A549 treated with RU486 at 1 μM for 4 hours (cell line): ENCODE measurements at places on chromosomes 16 and 17. TPM values are rescaled to one million over a fixed set of nuclear protein-coding genes. Genes with fewer than 3 reads are reported as not detected.

The LRRC37A gene
- total RNA-seq, result 0.41 to 1.2 TPM (median 0.75 TPM) in 5 replicates

The KRT25 gene
- total RNA-seq, result not detected in 5 replicates

The DDX28 gene
- total RNA-seq, result 18.0 to 23.0 TPM (median 20.5 TPM) in 5 replicates

The IGFALS gene
- total RNA-seq, result 0.05 TPM in 1 of 5 replicates, not detected in the others

The ZSCAN10 gene
- not detected in 5 replicates for total RNA-seq

The CCDC92B gene
- 0.09 to 0.19 TPM (median 0.15 TPM) in 5 replicates for total RNA-seq

The KRT16 gene
- 0.27 to 1.1 TPM (median 0.66 TPM) in 5 replicates for total RNA-seq

The ZNF385C gene
- 0.19 to 0.51 TPM (median 0.27 TPM) in 5 replicates for total RNA-seq

The TM4SF5 gene
- total RNA-seq, result 0.41 to 1.1 TPM (median 0.82 TPM) in 5 replicates

The SP6 gene
- 2.5 to 3.1 TPM (median 3.0 TPM) in 5 replicates for total RNA-seq

The ANKRD40CL gene
- not detected in 5 replicates for total RNA-seq

The CDH16 gene
- total RNA-seq, result 0.21 to 0.42 TPM (median 0.25 TPM) in 5 replicates

The KRT12 gene
- total RNA-seq, result not detected in 5 replicates

The EFCAB5 gene
- 0.25 to 0.81 TPM (median 0.73 TPM) in 5 replicates for total RNA-seq

The CEP295NL gene
- 0.22 to 0.42 TPM (median 0.37 TPM) in 5 replicates for total RNA-seq

The OR4D1 gene
- total RNA-seq, result 0.03 TPM in 1 of 5 replicates, not detected in the others

The SPHK1 gene
- 42.5 to 70.8 TPM (median 55.3 TPM) in 5 replicates for total RNA-seq

The RNF157 gene
- total RNA-seq, result 4.5 to 8.0 TPM (median 6.0 TPM) in 5 replicates

The ATP2A1 gene
- 1.6 to 4.1 TPM (median 2.7 TPM) in 5 replicates for total RNA-seq
